ENCODE measurements at places on chromosomes 2 and 18. TPM values are rescaled to one million over a fixed set of nuclear protein-coding genes. Genes with fewer than 3 reads are reported as not detected.

GRCh38 chr2:217993138-217993537 lies 9.7 kb downstream of the TNS1 start:
- DNase-seq: no peak

GRCh38 chr2:227186751-227187150 lies 22.3 kb downstream of the COL4A3 start:
- no peak for DNase-seq

Gene KIF5C
- polyA plus RNA-seq: 5.7 TPM

Gene WNT10A
- 0.98 TPM for polyA plus RNA-seq

GRCh38 chr2:20371323-20372025 lies 20.8 kb upstream of the PUM2 start:
- no peak for DNase-seq

DNA sequence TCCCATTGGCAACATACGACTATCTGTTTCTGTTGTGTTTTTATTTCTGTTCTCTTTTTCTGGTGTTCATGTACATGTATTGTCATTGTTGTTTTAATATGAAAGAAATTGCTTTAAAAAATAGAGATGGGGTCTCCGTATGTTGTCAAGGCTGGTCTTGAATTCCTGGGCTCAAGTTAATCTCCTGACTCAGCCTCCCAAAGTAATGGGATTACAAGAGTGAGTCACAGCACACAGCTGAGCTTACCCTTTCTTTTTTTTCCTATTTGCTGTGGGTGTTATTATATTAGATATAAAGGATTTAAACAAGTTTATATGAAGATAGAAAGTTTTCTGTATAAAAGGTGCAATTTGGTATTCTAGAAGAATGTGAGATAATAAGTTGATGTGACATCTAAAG lies 554.6 kb downstream of the DSC3 start:
- no peak for DNase-seq

- no peak for DNase-seq
Measured at GRCh38 chr2:236870370-236870769, 215.3 kb upstream of the COPS8 start.

DNA sequence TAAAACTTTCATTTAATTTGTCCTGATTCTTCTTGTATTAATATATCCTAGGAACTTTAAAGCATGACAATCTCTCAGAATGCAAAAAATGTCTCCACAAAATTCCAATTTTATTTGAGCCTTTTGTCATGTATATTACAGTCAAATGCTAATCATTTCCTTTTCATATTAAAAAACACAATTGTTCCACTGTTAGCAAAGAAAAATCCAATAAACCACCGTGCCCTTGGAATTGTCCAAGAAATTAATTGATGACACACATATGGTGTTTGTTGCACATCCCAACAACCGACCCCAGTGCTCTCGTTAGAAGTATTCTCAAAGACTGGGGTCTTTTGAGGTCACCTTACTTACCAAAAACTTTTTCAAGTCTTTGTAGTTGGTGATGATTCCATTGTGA lies 28.1 kb downstream of the GFPT1 start:
- no peak for DNase-seq

Gene DGUOK
- polyA plus RNA-seq: 66.5 TPM

- no peak for DNase-seq
Measured at GRCh38 chr2:64526034-64526433, 1.9 kb downstream of the AFTPH start.
